ENCODE measurements at places on chromosomes 1 and 21.

- DNase-seq: no peak
These were observed 595.5 kb downstream of the KIF26B start for GRCh38 chr1:245750261-245750660.

GRCh38 chr1:206067486-206068227 lies 14.7 kb downstream of the RHEX start:
- no peak for DNase-seq

- no peak for DNase-seq
These were observed 14.1 kb upstream of the DEGS1 start for GRCh38 chr1:224168859-224169380.

DNA sequence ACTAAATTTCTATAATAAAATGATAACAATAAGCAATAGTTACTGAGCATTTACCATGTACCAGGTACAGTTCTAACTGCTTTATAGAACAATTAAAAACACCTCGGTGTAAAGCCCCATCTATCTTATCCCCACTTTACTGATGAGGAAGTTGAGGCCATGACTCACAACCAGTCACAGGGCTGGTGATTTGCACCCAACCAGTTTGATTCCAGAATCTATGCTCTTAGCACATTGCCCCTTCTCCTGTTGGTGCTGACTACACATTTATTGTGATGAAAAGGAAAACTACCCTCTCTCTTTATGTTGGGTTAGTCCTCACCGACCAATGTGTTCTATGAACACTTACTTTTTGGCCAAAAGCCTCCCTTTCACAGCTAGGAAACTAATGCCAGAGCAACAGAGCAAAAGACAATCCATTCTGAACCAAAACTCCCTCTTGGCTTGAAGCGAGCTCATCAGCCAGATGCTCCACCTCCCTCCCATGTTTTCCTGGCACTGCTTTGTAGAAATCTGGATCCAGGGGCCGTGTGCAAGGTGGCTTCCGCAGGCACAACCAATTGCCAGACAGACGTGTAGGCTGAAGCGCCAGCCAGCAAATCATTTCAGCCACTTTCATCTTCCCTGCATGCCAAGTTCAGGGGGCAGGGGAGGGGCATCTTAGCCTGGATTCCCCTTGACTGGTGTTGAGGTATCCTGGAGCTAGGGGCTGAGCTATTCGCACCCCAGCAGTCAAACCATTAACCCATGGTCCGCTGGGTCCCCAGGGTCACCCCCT lies 32.0 kb upstream of the SLC30A1 start:
- no peak for DNase-seq

All from chondrocyte (in vitro differentiated cells).